ENCODE measurements at places on chromosomes 3 and 15.

GRCh38 chr3:46539443-46540005 is 26.6 kb downstream of the LRRC2 start:
- no peak for ATAC-seq

GRCh38 chr3:169356284-169356955 is 307.1 kb downstream of the MECOM start:
- ATAC-seq: no peak

DNA sequence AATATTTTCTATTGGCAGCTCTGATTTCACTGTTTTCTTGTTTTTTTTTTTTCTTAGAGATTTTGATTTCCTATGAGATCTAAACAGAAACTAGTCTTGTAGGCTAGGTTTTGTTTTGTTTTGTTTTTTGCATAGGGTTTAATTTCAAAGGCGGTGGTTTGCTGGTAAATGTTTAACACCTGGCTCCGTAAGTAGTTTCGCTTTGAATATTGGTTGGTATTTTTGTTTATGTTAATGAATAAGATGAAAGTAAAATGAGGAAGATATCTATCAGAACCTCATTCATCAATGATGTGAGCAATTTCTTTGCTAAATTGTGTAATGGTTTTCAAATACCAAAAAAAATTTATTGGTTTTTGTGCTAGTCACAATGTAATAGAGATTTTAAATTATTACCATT is 39.7 kb upstream of the TM4SF1 start:
- no peak for ATAC-seq

DNA sequence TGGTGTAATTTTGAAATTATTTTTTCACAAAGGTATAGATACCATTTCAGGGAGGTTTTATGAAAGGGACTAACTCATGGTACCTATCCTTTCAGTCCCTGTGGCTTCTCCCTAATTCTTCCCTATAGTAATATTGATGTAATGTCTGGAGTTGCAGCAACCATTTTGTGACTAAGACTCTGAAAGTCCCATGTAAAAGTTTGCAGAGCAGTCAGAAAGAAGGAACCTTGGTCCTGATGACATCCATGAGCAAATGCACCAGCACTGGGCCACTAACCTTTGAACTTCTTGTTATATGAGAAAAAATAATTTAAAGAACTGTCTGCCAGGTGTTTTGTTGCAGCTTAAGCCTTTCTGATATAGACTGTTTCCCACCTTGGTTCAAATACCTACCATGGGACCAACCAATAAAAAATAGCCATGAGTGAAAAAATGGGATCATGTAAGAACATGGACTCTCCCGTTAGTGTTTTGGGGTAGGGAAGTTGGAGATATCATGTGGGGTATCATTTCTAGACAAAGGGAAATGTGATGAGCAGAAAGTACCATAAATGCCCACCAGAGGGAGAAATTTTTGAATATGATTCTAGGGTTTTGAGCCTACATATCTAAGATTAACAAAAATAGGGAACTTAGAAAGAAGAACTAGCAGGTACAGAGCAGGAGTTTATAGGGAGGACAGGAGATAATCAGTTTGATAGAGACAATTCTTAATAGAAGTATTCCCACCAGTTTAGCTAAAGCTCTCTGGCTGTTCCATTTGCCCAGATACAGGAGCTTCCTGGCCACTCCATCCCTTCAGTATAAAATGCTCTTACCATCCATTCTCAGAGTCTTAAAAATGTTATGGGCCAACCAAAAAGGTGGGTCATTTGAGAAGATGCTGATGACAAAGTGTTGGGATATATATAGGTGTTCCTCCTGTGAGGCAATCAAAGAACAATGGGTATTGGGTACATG is 3.4 kb upstream of the CPOX start:
- no peak for ATAC-seq

DNA sequence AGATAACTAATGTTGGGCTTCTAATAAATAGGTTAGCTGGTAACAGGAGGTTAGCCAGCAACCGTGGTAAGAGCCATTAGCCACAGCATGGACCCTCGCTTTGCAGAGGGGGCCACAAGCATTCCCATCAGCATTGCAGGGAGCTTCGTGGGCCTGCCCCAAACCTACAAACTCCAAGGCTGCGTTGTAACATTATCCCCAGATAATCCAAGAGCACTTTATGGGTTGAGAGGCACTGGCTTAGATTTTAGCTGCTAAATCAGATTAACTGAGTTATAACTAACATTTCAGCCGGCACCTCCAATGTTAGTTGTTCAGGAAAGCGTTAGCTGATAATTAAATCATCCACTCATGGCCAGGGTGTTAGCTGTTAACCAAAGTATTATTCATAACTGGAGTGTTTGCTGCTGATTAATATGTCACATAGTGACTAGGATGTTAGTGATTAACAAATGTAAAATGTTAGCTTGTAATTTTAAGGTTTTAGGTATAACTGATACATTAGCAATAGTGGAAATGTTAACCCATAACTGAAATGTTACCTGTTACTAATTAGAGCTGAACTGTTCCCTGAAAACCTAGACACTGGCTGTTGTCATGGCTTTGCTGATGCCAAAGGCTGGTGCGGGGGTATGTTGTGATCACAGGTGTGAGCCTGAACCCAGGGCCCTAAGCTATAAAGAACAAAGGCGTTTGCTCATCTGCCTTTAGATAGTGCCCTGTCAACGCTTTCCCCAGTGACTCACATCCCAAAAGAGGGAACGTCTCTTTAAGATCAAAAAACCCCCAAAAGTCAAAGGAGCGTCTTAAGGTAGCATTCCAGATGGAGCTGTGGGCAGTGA is 56.2 kb downstream of the SLC6A6 start:
- peak; percentile 70 for ATAC-seq

- ATAC-seq: no peak
Measured at GRCh38 chr3:121552379-121552778, 6.6 kb upstream of the POLQ start.

DNA sequence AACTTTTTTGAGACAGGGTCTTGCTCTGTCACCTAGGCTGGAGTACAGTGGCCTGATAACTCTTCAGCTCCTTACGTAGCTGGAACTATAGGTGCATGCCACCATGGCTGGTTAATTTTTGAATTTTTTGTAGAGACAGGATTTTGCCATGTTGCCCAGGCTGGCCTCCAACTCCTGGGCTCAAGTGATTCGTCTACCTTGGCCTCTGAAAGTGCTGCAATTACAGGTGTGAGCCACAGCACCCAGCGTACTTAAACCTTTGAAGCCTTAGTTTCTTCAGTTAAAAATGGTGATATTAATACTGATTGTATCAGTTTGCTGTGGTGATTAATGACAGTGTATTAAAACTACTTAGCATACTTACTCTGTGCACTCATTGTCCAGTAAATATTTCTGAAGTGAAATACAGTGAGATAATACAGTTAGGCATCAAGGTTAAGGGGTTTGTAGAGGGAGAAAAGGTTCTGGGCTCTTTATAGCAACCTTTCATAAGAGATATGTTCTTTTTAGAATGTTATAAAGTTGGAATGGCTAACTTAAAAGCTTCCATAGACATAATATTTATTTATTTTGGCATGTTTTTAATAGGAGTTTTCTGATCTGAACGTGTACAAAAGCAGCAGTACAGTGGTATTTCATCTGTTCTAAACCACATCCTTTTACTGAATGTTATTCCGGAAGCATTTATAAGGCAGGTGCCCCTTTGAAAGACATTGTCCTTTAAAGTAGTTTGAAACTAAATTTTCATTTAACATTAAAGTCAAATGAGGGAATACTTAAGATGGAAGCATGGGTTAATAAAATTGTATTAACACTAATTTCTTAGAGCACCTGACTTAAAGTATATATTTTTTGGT is 23.6 kb downstream of the NCK1 start:
- peak; percentile 55 for ATAC-seq

DNA sequence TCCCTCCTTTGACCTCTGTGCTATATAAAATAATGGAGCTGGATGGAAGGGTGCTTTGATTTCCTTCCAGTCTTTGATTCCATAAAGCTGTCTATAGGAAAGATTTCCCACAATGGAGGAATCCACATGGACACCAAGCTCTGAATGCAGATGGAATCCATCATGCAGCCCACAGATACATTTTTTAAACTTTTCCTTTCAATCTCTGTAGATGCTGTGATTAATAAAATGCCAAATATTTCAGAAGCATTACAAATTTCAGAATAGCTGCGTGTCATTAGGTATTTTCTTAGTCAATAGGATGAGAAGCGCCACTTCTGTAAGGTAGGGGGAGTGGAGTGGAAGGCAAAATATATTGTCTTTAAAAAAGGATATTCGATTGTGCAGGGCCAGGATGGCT is 489.0 kb downstream of the NTRK3 start:
- ATAC-seq: no peak

GRCh38 chr3:127413318-127413673 is 125.5 kb upstream of the PRR20G start:
- no peak for ATAC-seq

- ATAC-seq: no peak
Measured at GRCh38 chr15:90456236-90456635, 68.2 kb downstream of the IQGAP1 start.

- ATAC-seq: no peak
Measured at GRCh38 chr15:89383365-89384175, 48.9 kb upstream of the POLG start.

DNA sequence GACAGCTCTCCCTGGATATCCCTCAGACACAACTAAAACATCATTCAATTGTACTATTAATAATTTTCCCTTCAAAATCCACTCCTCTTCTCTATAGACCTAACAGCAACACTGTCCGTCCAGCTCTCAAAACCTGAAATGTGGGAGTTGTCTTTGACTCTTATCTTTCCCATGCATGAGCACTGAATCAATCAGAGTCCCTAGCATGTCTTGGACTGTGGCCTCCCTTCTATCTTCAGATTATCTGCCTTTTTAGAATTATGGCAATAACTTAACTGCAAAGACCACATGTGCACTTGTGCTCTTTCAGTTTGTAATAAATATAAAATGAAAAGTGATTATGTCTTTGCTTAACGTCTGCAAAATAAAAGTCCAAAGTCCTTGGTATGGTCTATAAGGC is 107.0 kb downstream of the UBE3A start:
- ATAC-seq: no peak

DNA sequence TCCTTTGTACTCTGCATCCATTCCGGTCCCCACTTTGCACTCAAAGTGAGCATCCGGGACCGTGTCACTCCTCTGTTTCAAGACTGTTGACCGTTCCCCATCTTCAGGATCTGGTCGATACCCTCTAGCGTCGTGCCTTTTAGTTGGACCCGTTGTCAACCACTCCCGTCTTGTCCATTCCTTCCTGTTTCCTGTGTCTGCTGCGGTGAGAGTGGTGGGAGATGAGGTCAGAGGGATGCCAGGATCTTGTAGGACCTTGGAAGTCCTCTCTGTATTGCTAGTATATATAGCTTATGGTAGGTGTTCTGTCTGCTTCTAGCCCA is 624 bp downstream of the BRK1 start:
- peak; percentile 29 for ATAC-seq

- ATAC-seq: peak; percentile 86
Measured at GRCh38 chr3:138923531-138923994, 23.4 kb downstream of the FOXL2 start.

- no peak for ATAC-seq
Measured at GRCh38 chr15:28875461-28876000, 10.2 kb upstream of the APBA2 start.

DNA sequence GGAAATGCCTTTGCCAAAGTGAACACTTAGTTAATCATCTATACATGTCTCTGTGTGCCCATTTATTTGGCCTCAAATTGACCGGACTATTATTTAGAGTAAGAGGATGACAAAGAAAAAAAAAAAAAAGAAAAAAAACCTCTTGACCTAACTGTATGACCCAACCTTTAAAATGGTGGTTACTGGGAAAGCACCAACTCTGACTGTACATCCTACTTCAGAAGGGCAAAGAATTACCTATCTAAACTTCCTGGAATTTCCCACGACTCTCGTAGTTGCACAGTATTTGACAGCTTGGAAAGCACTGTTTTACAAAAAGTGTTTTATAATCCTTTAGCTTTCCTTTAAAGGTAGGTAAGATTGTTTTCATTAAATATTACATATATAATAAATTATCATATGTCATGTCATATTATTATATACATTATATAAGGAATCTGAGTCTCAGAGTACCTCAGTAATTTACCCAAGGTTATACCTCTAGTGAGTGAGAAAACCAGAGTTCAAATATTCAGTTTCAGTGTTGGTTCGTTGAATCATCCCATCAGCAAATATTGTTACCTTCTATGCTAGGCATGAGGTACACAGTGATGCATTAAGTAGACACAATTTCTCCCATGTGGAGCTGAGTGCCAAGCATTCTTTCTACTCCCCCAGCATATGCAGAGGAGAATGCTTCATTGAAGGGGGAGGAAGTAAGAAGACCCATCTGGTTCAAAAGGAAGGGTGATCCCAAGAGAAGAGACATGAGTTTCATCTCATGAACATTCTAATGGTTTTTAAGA is 5.0 kb downstream of the BCL2A1 start:
- peak; percentile 61 for ATAC-seq

DNA sequence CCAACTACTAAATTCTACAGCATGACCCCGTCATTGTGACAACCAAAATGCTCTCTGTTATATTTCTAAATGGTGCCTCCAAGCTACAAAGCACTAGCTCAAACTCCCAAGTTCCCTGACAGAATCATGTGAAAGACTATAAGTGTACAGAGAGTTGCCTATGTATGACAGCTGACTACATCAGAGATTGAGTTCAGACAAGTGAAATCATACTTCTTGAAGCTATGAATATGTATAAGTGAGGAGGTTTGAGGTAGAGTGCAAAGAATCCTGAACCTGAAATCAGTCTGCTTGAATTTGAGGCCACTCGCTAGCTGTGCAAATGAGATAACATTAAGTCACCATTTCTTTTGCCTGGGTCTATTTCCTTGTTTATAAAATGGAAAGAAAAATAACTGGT is 63.9 kb upstream of the TP63 start:
- no peak for ATAC-seq

DNA sequence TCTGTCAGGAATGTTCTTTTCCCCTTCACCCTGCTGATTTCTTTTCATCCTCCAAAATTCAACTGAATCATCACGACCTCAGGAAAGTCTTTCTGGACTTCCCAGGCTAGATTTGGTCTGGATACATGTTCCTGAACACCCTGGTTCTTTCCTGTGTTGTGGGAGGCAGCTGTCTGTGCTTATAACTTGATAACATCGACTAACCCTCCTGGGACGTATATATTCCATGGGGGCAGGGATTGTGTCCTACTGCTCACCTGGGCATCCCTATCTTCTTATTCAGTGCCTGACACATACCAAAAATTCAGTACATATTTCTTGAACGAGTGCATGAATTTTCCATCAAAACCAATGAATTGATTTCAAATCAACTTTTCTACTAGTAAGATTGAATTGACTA is 47.6 kb upstream of the MEF2A start:
- ATAC-seq: no peak

- no peak for ATAC-seq
Measured at GRCh38 chr3:58072052-58072762, 64.0 kb downstream of the FLNB start.
